ENCODE measurements at places on chromosomes 7 and 10.

- peak; percentile 19 for DNase-seq
Observed at GRCh38 chr7:65722361-65722792, 150.5 kb upstream of the VKORC1L1 start.

- DNase-seq = no peak
Observed at GRCh38 chr7:77980087-77980713, 181.6 kb downstream of the PHTF2 start.

- DNase-seq = no peak
Observed at GRCh38 chr7:33996899-33997298, 91.6 kb downstream of the BMPER start.

DNA sequence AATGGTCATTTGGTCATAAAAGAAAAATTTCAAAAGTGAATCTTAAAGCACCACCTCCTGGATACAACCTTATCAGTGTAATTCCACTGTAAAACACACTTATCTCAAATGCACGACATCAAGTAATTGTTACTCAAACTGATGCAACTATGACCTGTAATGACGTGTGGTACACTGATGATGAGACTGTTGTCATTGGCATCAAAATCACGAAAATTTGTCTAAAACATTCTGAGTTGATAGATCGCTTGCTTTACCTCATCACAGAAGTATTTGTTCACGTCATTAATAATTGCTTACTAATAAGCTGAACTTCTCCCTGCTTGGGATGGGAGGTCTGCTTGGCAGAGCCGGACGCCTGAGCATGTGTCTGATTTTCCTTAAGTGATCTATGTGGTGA lies 221.8 kb upstream of the KLF6 start:
- no peak for DNase-seq

DNA sequence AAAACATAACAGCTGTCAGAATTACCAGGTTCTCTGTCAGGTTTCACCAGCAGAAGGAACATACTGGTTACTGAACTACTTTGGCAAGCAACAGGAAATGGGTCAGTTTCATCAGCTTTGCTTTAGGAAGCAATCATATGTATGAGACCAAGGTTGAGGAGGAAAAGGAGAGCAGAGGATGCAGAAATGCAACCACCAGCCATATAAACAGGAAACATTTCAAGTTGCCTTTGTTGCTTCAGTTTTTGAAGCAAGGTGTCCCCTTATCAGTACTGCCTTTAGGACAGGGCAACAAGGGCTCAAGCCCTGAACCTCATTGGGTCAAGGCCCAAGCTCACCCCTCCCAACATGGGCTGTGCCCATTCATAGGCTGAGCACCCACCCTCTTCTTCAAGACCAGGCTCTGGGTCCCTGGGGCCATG lies 10.2 kb downstream of the HIPK2 start:
- no peak for DNase-seq

DNA sequence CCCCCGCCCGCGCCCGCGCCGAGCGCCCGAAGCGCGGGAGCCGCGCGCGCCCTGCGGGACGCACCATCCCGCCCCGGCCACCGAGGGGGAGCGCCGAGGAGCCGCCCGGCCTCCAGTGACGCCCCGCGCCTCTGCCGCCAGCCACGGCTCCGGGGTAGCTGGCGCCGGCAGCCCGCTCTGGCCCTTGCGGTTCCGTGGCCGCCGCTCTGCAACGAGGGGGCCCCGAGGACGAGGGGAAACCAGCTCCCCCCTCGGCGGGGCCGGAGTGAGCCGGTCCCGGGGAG lies at the start of gene PAXIP1:
Gene PAXIP1 (minus strand): TSS at position 33 of the 284 bp plus-strand sequence. CDS start 195 bp downstream, outside the sequence.
- peak; percentile 59 for DNase-seq

- DNase-seq = no peak
Observed at GRCh38 chr10:11895598-11895997, 72.4 kb downstream of the PROSER2 start.

DNA sequence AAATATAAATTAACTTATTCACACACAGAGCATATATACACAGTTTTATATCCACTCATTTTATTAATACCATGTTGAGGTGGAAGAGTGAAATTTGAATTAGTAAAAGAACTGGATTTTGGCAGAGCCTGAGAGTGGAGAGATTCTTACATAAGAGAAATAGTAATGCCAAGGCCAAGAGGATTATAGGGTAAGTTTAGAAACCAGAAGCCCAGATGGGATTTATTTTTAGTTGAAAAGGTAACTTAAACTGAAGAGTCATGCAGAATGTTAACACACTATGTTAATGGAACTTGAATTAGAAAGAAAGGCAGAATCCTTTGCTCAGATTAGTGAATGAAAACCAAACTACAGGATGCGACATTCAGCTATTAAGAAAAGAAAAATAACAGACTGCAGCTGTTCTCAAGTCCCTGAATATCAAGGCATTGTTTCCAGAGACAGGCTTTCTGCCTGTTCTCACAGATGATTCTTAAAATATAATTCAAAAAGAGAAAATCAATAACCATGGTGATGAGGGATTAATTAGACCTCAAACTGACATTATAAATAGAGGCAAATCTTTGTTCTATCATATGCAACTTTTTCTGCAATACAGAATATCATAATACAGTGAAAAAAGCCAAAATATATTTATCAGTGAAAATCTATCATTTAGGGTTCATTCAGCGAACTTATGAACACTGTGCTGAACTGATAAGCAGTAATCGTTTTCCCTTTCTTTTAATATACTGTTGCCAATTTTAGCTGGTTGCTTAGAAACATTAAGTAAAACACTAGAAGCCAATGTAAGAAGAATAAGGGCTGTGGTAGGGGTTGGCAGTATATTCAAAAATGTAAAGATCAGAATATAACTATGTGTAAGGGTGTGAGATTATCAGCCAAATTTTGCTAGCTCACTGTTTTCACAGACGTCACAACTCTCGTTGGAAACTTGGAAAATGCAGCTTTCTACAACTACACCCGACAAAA lies 34.4 kb downstream of the HECTD2 start:
- no peak for DNase-seq

DNA sequence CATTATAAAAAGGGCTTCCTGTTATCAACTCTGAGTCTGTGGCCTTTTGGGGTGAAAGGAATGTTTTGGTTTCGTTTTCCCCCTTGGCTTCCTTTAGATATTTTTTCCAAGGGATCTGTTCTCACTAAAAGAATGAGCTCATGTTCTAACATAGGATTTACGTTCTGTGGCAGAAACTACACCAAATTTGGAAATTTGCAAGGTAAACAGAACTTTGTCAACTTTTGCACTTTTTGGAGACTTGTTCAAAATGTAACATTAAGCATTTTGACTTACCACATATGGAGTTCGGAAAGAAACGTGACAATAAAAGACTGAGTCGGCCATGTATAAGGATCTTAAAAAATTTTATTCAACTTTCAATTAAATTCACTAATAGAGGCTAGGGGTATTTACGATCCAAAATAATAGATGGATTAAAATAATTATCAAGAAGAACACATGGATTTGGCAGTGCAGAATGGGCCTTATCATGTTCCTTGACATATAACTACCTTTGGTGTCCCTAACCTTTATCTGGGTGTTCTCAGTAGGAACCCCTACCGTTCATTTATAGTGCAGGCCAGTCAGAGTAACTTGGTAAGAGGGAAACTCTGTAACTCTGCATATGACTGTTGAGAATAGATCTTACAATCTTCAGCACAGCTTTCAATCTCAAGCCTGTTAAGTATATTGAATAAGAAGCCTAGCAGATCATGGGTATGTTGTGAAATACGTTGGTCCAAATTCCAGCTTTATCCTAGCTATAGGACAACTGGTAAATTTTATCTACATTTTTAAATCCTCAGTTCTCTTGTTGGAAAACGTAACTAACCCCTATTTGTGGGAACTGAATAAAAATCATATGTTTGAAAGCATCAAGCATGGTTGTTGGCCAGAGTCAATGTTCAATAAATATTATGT lies 11.8 kb downstream of the CPED1 start:
- DNase-seq = no peak

- DNase-seq = no peak
Observed at GRCh38 chr7:52961084-52961483, 74.3 kb upstream of the POM121L12 start.

- DNase-seq = no peak
Observed at GRCh38 chr7:30682212-30683083, at the start of gene CRHR2. CRHR2 (minus strand) TSS chr7:30682456; CDS start chr7:30682280, 176 bp downstream.

- DNase-seq = no peak
Observed at GRCh38 chr7:46315891-46316290, 394.8 kb upstream of the IGFBP3 start.

DNA sequence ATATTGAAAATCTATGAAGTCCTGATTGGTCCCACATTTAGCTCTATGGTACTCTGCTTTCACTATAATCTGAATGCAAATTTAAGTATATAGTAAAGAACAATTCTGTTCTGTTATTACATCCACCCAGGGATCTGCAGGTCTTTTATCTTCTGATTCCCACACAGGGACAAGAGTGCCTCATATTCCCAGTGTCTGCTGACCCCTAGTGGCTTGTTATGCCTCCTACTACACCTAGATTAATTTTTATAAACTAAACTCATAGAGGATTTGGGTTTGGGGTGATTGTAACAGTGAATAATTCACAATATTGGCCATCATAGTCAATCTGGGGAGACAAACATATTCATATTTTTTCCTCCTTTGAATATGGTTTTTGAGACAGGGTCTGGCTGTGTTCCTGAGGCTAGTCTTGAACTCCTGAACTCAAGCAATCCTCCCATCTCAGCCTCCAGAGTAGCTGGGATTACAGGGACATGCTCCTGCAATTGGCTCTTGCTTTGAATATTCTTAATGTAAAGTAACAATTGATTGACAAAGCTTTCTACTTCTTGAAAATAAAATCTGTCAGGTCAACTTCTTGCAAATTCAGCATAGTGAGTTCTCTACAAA lies 282.1 kb downstream of the KCND2 start:
- DNase-seq = peak; percentile 6

GRCh38 chr7:1244700-1245523 lies 12.2 kb downstream of the UNCX start:
- no peak for DNase-seq

GRCh38 chr7:23012908-23013714 lies 819 bp downstream of the HYCC1 start:
- DNase-seq = no peak

GRCh38 chr10:60346661-60347060 lies 43.0 kb downstream of the ANK3 start:
- no peak for DNase-seq

- DNase-seq = no peak
Observed at GRCh38 chr7:52925332-52925731, 110.1 kb upstream of the POM121L12 start.

GRCh38 chr10:96395931-96396877 lies 37.4 kb upstream of the OPALIN start:
- peak; percentile 79 for DNase-seq

DNA sequence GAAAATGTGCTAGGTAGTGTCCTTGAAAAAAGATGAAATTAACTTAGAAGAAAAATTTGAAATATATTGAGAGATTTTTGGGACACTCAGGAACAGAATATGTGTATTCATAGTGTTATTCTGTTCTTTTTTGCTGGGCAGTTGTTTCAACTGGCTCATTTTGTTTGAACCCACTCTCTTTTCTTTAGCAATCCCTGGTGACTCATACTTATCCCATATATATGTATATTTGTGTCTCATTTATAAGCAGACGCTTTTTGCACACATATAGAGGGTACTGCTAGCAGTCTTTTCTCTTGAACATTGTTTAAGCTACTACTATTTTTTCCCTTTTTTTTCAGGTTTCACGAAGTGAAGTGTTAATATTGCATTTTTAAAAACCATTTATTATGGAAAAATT lies 1.9 kb downstream of the EXOC6 start:
- DNase-seq = no peak

GRCh38 chr7:47035522-47035921 lies 546.4 kb downstream of the TNS3 start:
- no peak for DNase-seq

DNA sequence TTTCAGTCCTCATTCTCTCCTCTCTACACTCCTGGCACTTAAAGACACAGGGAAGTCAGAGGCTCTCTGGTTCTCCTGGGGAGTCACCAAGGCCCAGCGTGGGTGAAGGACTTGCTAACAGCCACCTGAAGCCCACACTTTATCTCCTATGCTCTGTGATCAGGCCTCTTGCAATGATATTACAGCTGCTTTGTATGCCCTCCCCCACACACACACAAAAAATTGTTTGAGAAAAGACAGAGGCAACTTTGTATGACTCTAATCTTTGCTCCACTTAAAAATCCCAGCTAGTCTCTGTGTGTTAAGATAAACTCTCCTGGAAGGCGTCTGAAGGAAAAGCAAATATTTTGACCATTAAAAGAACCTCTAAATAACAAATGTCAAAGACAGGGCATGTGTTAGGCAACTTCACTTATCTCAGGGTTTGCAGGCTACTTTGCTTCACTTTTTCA lies 507.2 kb downstream of the TNS3 start:
- no peak for DNase-seq

DNA sequence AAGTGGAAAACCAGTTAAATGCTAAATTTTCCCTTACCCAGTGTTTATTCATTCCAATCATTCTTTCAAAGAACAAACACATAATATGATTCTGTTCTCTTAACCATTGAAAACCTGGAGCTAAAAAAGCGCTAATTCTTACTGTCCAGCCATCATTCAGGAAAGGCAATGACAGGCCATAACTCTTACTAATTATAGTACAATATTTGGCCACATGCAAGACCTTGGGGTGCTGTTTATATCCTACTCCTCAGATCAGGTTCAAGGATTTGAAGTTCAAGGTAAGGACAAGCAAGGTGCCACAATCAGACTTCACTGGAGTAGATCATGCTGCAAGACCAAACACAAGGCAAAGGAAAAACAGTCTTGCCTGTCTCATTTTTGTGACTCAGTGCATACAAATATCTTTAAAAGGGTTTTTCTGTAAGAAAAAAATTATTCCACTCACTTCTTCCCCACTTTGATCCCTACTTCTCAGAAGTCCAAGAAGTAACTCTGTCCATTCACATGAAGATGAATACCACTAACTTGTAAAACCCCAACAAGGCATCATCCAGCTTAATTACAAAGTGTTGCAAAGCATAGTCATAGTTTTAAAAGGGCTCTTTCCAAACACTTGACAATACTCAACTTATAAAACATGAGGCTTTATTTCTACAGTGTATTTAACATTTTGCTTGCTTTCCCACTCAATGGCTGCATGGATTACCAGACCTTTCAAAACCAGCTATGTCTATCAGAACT lies 153.0 kb downstream of the DOCK4 start:
- DNase-seq = no peak

- no peak for DNase-seq
Observed at GRCh38 chr10:34655286-34656170, 159.6 kb downstream of the PARD3 start.

GRCh38 chr7:41999736-42000283 lies 237.2 kb downstream of the GLI3 start:
- DNase-seq = no peak

DNA sequence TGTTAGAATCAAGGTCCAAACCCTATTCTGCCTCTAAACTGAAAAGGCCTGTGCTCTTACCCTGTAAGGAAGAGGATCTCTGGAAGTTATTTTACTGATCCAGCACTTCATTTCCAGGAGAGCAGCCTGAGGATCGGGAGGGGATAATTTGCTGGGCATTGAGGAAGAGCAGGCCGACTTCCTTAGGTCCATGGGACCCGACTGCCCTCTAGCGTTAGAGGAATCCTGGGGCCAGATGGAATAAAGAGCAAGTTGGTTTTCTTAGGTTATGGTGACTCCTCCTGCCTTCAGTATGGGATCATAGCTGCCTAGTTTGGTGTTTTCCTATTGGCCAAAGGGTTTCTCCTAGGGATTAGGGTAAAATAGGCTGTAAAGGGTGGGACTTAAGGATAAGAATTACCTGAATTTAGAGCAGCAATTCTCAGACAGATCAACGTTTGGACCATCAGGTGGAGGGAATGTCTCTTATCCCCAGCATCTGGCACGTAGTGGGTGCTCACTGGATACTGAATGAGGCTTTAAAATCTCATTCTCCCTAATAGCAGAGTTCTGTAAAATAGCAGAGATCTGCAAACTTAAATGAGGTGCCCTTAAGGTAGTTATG lies 40.0 kb upstream of the SORBS1 start:
- DNase-seq = peak; percentile 57
